ENCODE measurements at places on chromosomes 5 and 9.

DNA sequence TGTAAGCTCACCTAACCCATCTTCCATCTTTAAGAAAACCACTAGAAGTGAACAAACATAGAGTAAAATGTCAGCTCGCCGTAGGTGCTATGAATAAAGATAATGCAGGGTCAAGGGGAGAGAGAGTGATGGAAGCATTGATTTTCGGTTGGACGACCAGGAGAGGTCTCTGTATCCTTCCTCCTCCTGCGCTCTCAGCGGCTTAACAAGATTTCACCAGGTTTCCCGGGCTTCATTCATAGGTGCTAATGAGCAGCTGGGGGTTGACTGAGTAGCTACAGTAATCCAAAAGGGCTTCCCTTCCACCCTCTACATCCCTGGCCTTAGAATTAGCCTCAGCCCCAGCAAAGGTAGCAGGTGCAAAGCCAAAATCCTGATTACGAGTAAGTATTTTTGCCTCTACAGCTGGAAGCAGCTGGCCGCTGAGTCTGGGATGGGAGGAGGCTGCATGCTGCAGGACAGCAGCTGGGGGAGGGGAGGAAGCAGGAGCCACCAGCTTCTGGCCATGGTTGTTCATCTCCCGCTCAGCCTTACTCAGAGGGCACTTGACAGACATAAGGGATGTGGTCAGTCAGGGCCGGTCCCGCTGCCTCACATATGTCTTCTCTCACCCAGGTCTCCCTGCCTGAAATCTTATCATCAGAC is 112.0 kb upstream of the IL12B start:
- no peak for DNase-seq

GRCh38 chr5:157366741-157367674 is 93.0 kb upstream of the NIPAL4 start:
- no peak for DNase-seq

GRCh38 chr9:27292659-27293405 is 4.1 kb downstream of the EQTN start:
- peak; percentile 70 for DNase-seq

- DNase-seq: no peak
These were observed 65.9 kb downstream of the ITGA1 start for GRCh38 chr5:52853650-52854049.

DNA sequence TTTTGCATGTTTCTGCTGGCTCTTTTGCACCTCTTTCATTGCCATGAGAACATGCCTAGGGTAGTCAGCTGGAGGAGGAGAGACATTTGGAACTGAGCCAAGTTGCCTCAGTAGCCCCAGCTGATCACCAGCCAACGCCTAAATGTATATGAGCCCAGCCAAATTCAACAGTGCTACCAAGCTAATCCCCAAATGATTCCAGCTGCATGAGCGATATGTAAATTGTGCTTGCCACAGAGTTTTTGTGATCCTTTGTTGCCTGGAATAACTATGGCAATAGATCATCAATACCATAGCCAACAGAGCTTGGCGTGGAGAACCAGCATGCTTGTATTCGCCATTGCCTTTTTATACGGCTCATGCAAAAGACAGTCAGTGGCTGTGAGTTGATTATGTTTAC is 110.5 kb downstream of the PRDM6 start:
- no peak for DNase-seq

DNA sequence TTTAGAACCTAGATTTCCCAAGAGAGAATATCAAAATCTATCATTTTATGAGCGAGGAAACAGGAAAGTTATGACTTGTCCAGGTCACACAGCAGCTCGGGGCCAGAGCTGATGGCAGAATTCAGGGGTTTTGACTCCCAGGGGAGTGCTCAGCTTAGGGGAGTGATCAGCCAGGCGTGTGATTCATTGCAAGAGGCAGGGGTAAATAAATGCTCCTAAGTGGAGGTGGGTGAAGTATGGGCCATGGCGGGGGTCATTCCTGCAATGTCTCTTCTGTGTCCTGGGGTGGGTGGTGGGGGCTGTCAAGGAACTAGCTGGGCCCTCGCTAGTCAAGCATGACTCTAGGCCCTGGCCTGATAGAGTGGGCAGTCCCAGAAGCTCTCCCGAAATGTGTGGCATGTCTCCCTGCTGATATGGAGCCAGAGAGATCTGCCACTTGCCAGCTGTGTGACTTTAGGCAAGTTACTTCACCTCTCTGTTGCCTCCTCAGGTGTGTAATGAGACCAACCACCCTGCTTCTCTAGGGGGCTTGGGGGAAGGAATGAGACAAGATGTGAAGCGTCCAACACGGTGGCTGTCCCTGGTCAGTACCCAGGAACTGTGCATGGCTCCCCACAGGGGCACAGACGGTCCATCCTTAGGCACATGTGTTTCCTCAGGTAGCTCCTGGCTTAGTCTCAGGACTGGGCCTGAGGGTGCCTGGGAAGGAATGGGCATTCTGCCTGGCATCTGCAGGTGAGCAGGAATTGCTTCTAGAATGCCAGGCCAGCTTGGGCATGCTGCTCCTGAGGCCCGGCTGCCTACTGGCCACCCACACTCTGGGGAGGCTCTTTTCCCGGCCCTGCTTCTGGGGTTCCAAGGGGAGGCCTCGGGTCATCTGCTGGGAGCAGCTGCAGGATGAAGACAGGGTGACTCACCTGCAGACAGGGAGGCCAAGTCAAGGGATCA is 36.5 kb upstream of the SH3PXD2B start:
- no peak for DNase-seq

DNA sequence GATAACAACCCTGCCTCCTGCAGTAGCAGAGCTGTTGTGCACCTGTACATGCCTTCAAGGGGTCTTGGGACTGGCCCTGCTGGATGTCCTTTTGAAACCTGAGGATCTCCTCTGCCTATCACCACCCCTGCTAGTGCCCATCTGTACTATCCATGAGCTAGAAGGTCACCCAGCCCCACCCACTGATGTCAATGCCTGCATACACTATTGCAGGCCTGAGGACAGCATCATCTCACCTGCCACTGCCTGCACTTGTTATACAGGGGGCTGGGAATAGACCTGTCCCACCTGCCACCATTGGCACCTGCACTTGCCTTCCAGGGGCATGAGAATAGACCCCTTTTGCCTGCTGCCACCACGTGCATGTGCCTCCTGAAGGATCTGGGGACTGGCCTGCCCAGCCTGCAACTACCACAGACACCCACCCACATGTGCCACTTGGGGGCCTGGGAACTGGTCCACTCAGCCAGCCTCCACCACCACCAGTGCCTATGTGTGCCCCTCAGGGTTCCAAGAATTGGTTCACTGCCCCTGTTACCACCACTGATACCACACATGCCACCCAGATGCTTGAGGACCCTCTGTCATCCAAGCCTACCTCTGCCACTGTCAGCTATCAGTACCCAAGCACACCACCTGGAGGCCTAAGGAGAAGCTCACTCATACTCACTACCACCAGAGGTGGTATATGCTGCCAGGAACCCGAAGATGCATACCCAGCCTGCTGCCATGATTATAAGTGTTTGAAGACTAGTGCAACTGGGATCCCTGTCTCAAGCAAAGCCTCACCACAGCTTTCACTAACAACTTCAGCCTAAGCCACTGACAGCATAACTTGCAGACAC is 159.7 kb downstream of the SGCD start:
- no peak for DNase-seq

- DNase-seq: no peak
These were observed 96.0 kb downstream of the GPR21 start for GRCh38 chr9:123129423-123129822.

DNA sequence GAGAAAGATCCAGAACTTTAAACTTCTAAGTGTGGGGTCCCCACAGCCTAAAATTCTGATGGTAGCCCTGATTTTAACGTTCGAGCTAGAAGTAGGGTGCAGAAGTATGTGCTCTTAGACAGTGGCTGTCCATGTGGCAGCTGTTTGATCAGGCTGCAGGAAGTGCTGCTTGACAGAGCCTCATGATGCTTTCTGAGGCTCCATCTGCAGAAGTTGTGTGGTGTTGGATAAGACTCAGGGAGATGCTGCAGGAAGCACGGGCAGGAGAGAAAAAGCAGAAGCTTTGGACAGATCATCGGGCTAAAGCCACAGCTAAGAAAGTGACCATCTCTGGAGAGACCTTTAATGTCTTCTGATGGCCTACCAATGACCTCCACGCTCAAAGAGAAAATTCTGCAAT is 8.1 kb downstream of the MTMR12 start:
- no peak for DNase-seq

DNA sequence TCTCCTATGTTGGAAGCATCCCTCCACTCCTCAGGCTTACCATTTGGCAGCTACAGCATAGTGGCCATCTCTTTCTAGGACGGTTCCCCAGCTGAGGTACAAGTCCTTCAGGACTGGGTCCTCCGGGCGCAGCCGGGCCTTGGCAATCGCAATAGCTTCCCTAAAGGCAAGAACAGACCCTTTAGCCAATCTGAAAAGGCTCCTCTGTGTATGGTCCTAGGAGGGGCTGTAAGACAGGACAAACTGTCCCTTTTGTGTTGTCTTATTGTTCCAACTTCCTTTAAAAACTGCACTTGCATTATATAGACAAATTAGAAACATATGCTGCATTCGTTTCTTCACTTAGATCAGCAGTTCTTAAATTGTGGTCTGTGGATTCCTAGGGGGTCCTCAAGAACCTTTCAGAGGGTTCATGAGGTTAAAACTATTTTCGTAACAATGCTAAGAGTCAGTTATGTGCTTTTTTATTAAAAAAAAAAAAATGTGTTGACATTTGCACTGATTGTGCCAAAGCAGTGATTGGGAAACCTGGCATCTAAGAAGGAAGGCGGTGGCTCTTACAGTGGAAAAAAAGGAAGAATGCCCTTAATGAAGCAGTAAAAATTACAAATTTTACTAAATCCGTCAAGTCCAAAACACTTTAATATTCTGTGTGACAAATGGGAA is 38.7 kb downstream of the GEMIN5 start:
- DNase-seq: no peak

DNA sequence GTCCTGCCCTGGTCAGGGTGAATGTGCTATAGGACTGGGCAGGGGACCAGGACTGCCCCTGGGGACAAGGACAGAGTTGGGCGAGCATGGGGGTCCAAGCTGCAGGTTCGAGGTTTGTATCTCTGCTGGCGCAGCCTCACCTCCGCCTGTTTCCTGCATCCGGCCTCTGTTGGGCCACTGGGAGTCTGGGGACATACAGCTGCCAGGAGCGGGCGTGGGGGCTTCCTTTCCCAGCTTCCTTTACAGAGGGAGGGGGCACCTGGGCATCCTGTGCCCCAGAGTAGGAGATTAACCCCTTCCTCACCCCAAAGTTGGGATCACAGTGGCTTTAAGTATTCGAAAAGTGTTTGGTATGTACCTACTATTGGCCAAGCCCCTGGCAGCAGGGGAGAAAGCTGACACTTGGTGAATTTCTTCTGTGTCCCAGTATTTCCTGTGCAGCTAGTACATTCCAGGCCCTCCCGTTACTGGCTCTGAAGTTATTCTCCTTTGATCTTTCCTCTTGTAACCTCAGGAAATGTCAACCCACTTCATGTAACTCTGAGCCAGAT is 19.0 kb downstream of the OLFML2A start:
- DNase-seq: no peak

GRCh38 chr9:133591116-133591910 is 17.9 kb downstream of the FAM163B start:
- DNase-seq: no peak

GRCh38 chr5:127386557-127386956 is 96.0 kb downstream of the MEGF10 start:
- DNase-seq: no peak

DNA sequence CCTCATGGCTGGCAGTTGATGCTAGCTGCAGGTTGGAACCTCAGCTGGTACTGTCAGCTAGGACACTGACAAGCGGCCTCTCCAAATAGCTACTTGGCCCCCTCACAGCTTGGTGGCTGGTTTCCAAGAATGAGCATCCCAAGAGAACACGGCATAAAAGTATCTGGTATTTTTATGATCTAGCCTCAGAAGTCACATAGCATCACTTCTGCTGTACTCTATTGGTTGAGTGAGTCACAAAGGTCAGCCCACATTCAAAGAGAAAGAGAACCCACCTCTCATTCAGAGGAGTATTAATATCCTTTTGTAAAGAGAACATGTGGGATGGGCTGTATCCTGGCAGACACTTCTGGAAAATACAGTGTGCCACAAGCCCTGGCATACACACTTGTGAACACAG is 6.0 kb upstream of the SIL1 start:
- no peak for DNase-seq

DNA sequence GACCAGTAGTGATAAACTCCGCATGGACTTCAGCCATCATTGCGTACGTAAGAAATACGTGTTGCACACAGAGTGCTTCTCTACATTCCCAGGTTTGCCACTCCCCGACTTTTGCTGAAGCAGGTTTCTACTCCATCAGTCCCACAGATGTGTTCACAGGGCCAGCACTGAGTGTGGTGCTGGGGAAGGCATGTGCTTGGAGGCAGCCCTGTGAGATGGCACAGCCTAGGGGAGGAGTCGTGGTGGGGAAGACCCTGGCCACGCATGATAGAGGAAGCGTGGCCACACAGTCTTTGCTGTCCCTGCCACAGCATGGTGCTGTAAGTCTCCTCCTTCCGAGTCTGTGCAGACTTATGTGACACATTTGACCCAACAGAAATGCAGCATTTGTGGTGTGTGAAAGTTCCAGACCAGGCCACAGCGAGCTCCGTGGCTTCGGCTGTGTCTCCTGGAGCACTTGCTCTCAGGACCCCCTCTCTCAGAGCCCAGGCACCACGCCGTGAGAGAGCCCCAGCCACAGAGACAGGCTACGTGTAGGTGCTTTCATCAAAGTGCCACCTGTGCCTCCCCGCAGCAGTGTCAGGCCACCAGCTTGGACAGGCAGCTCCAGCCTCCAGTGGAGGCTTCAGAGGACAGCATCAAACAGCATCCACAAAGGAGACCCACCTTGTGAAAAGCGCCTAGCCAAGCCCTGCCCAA is 197.8 kb downstream of the AUH start:
- peak; percentile 53 for DNase-seq

GRCh38 chr5:81783401-81783800 is 32.5 kb upstream of the SSBP2 start:
- DNase-seq: no peak

DNA sequence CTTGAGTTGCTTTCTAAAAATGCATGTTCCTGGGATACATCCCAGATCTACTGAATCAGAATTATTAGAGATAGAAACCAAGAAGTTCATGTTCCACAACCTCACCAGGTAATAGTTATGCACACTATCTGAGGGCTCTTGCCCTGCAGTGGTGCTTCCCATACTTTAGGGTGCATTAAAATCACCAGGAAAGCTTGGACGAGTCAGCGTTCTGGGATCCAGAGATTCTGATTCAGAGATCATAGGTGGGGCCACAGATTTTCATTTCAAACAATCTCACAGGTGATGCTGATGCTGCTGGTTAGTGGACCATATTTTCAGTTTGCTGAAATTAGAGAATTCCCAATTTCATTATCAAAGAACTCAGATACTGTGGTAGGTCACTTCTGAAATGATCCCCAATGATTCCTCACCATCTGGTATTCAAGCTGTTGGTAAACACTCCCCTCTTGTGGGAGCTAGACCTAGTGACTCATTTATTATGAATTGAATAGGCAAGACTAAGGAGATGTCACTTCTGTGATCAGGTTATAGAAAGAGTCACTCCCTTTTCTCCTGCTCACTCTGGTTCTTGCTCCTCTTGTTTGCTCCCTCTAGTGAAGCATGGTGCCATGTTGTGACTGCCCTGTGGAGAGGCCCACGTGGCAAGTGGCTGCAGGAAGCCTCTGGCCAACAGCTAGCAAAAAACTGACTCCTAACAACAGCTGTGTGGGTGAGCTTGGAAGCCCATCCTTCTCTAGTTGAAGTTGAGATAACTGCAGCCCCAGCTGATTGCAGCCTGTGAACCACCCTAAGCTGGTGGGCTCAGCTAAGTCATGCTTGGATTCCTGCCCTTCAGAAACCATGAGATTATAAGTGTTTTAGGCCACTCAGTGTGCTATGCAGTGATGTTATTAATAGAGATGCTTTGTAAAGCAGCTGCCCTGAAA is 59.8 kb downstream of the SH3TC2 start:
- DNase-seq: no peak

GRCh38 chr5:173795601-173796000 is 92.5 kb upstream of the CPEB4 start:
- DNase-seq: no peak
